ENCODE measurements at places on chromosomes 13 and 19. TPM values are rescaled to one million over a fixed set of nuclear protein-coding genes. Genes with fewer than 3 reads are reported as not detected.

DNA sequence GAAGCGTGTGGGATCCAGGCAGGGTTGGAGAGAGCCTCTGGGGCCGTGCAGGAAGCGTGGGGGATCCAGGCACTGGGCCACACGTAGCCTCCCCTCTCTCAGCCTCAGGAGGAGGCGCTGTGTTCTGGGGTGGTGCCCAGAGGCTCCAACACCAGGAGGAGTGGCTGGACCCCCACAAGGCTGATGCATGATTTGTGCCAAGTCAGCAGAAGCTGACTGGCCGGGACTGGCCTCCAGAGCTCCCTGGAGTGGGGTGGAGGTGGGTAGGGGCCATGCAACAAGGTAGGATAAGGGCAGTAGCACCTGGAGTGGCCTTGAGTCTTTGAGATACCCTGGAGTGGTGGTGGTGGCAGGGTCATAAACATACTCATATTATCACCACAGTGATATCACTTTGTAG is 75.3 kb downstream of the ERICH6B start:
- H3K27me3 ChIP-seq = no peaks in the 10 kb centered on the region
- H3K4me3 ChIP-seq = no peak overlapping the region
- no peak overlapping the region for H3K27ac ChIP-seq
- DNase-seq = no peak
- peaks cover 9% of the 10 kb centered on the region for H3K36me3 ChIP-seq

- peaks cover 30% of the 10 kb centered on the region for H3K4me1 ChIP-seq
- peaks cover 18% of the 10 kb centered on the region for H3K36me3 ChIP-seq
- H3K4me3 ChIP-seq = no peak overlapping the region
- H3K27ac ChIP-seq = no peak overlapping the region
- DNase-seq = no peak
Observed at GRCh38 chr19:49502866-49503581, 6.8 kb downstream of the RPS11 start.

GRCh38 chr13:44104969-44105368 is 225.3 kb downstream of the LACC1 start:
- H3K27me3 ChIP-seq = no peaks in the 10 kb centered on the region
- no peak for DNase-seq
- no peaks in the 10 kb centered on the region for H3K4me1 ChIP-seq
- no peak overlapping the region for H3K27ac ChIP-seq

DNA sequence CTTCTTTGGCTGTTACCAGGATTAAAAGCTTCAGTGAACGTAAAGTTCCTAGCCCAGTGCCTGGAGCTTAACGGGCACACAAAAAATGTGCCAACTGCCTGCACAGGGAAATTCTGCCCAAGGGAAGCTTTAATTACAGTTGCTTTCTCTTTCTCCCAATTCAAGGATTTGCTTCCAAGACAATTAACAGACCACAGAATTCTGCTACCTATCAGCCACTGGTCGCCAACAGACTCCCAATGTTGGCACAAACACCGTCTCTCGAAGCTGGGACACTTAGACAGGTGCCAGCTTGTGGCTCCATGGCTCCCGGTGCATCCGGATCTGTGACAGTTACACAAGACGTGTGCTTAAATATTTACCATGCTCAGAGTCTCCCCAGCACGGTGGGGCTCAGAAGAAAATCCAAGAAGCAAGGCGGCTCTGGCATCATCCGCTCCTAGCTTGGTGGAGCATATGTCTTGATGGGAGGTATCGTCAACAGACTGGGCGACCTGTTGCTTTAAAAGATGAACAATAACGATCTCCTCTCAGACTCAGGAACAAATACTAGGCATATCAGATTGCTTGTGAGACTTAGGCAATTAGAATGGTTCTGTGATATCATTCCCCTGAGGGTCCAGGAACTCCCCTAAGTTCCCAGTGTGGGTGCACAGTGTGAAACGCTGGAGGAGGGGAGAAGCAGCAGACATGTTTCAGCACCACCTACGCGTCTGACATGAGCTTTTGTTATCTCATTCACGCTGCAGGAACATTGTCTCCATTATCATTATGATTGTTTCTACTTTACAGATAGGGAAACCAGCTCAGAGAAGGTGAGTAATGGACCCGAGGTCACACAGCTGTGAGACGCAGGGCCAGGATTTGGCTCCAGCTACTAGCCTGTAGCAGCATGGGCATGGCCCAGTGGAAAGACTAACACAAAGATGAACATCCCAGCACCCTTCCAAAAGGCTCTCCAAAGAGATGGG is 61.6 kb downstream of the ALOX5AP start:
- no peak overlapping the region for H3K4me3 ChIP-seq
- DNase-seq = no peak
- no peak overlapping the region for H3K27ac ChIP-seq
- no peaks in the 10 kb centered on the region for H3K36me3 ChIP-seq
- peaks cover 11% of the 10 kb centered on the region for H3K4me1 ChIP-seq
- H3K27me3 ChIP-seq = no peaks in the 10 kb centered on the region

DNA sequence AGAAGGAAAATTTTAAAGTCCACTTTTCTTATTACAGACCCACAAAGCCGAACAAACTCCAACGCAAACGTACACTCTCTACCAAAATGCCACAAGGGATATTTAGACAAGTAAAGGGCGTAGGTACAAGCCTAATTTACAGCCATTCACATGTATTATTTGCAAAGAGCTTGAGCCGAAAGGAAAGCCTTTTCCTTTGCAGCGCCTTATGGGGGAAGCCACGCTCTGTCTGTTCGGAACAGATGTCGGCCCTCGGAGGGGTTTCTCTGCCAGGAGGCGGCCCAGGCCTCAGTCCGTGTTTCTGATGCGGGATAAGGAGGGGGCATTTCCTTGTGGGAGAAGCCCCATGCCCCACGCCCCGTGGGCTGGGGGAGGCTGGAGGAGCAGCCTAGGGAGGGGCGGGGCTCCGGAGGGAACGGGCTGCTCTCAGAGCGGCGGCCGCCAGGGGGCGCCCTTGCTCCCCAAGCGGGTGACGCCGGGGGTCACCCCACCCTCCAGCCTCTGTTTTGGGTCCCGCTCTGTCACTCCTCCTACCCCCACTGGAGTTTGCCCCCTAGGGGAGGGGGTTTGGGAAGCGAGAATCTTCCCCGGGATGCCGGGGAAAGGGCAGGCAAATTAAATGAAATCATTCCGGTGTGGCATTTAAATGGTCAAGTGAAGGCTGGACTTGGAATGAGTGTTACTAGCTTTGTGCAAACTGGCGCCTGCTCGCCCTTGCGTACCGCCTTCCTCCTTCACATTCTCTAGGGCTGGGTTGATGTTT is 2.9 kb downstream of the HTR2A start:
- H3K27me3 ChIP-seq = peaks cover 6% of the 10 kb centered on the region
- no peaks in the 10 kb centered on the region for H3K4me1 ChIP-seq
- H3K36me3 ChIP-seq = no peaks in the 10 kb centered on the region
- H3K27ac ChIP-seq = no peak overlapping the region
- peak; percentile 11 for DNase-seq

- H3K4me3 ChIP-seq = no peak overlapping the region
- H3K36me3 ChIP-seq = no peaks in the 10 kb centered on the region
- H3K4me1 ChIP-seq = no peaks in the 10 kb centered on the region
- H3K27ac ChIP-seq = no peak overlapping the region
Observed at GRCh38 chr19:46422344-46422743, 6.4 kb downstream of the PNMA8C start.

DNA sequence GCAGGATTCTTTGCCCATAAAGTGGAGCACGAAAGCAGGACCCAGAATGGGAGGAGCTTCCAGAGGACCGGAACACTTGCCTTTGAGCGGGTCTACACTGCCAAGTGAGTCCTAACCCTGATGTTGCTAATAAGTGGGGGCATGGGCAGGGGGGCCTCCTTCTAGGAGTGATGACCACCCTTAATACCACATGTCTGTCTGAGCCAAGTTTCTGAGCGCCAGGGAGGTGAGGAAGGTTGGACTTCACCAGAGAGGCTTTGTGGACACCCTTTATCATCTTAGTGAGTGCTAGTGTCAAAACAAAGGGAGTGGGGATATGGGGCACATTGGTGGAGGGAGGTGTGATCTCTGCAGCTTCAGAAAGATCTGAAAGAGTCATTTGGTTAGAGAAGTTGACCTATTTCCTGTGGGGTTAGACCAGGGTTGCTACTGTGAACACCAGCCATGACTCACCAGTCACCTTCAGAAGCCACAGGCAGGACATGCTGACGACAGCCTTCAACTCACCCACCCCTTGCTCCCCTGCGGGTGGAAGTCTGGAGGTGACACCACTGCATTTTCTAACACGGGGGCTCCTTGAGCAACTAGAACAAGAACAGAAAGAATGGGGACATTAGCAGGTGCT is 8.8 kb downstream of the ALOX5AP start:
- H3K27ac ChIP-seq = no peak overlapping the region
- no peak overlapping the region for H3K4me3 ChIP-seq
- no peaks in the 10 kb centered on the region for H3K36me3 ChIP-seq

DNA sequence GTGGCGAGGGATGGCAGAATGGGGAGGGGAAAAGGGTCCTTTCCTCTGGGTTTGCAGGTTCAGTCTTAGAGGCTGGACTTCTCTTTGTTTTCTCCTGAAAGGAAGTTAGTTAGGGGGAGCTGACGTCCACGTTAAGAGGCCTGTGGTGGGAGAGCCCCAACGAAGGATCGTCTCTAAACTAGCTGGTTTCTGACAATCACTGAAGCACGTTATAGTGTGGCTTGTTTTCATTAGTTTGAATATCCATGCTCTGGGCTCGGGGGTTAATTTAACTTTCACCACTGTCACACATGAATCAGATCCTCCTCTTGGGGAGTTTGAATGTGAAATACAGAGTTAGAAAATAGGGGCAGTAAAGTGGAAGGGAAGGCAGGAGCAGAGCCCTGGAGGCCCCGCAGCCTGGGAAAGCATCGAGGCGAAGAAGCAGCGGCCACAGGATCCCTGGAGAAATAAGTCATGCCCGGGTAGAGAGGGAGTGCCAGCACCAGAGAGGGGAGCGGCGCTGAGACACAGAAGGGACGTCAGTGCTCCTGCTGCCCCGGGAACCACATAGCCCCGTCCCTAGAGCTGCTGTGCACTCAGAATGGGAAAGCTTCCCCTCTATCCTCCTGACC is 31.1 kb upstream of the AMER2 start:
- H3K36me3 ChIP-seq = no peaks in the 10 kb centered on the region
- no peak overlapping the region for H3K27ac ChIP-seq
- DNase-seq = no peak
- H3K27me3 ChIP-seq = no peaks in the 10 kb centered on the region
- H3K4me1 ChIP-seq = no peaks in the 10 kb centered on the region

- DNase-seq = no peak
- H3K36me3 ChIP-seq = no peaks in the 10 kb centered on the region
- H3K27ac ChIP-seq = no peak overlapping the region
- no peaks in the 10 kb centered on the region for H3K27me3 ChIP-seq
- no peaks in the 10 kb centered on the region for H3K4me1 ChIP-seq
Observed at GRCh38 chr19:27673986-27674385, 1539.0 kb downstream of the UQCRFS1 start.

DNA sequence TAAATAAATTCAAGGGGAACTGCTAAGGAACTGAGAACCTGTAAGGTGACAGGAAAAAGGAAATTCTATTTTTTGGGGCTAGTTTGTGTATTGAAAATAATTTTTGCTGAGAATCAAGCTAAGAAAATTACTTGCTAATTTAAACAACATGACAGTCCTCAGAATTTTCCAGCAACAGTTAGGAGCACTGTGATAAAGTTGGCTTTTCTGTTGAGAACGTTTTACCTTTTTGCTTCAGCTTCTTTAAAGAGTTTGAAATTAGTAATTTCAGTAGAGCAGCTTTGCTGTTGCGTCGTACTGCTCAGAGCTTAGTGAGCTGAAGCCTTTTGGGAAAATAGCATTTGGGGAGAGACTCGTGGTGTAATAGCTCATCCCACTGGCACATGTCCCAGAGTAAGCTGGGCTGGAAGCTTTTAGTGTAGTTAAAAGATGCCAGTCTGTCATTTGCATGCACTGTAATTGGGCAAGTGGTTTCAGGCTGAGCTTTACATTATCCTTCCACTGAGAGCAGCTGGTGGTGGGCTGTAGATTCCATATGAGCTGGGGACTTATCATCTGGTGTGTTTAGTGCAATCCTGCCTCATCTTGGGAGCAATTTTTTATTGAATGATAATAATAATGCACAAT is 69.8 kb downstream of the LRCH1 start:
- peak overlapping the region; percentile 55 for H3K27ac ChIP-seq
- no peaks in the 10 kb centered on the region for H3K27me3 ChIP-seq
- H3K4me3 ChIP-seq = peak overlapping the region; percentile 1
- H3K4me1 ChIP-seq = peaks cover 61% of the 10 kb centered on the region

DNA sequence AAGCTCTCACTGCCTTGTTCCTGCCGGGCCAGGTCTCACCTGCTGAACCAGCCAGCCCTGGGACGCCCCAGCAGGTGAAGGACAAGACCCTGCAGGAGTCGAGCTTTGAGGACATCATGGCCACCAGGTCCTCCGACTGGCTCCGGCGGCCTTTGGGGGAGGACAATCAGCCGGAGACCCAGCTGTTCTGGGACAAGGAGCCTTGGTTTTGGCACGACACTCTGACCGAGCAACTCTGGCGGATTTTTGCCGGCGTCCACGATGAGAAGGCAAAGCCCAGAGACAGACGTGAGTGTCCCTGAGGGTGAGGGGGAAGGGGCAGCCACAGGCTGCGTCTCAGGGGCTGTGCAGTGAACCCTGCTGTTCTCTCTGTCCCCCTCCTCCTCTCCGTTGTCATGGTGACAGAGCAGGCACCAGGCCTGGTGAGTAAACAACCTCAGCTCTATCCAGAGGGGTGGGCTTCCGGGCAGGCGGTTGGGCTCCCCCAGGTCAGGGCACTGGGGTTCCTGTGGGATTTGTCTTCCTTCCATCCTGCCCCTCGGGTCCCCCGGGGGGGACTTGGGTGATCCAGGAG is 9.7 kb downstream of the TLE6 start:
- H3K4me3 ChIP-seq = no peak overlapping the region
- no peaks in the 10 kb centered on the region for H3K36me3 ChIP-seq
- H3K27me3 ChIP-seq = no peaks in the 10 kb centered on the region
- DNase-seq = no peak
- no peak overlapping the region for H3K27ac ChIP-seq

GRCh38 chr19:45125975-45126493 is 33.1 kb downstream of the PPP1R37 start:
- peaks cover 21% of the 10 kb centered on the region for H3K4me1 ChIP-seq
- DNase-seq = no peak
- no peak overlapping the region for H3K27ac ChIP-seq
- H3K27me3 ChIP-seq = no peaks in the 10 kb centered on the region
- H3K36me3 ChIP-seq = peaks cover 11% of the 10 kb centered on the region

GRCh38 chr19:2949939-2950285 is 5.1 kb upstream of the ZNF77 start:
- H3K27me3 ChIP-seq = no peaks in the 10 kb centered on the region
- DNase-seq = no peak
- H3K36me3 ChIP-seq = no peaks in the 10 kb centered on the region
- H3K4me3 ChIP-seq = peak overlapping the region; percentile 83
- H3K27ac ChIP-seq = peak overlapping the region; percentile 85

GRCh38 chr13:90839061-90839460 is 508.4 kb upstream of the MIR17HG start:
- H3K27ac ChIP-seq = no peak overlapping the region
- H3K4me3 ChIP-seq = no peak overlapping the region
- no peaks in the 10 kb centered on the region for H3K36me3 ChIP-seq
- no peaks in the 10 kb centered on the region for H3K4me1 ChIP-seq
- H3K27me3 ChIP-seq = no peaks in the 10 kb centered on the region
- no peak for DNase-seq

Gene STOML3
- not detected for total RNA-seq

Gene SPRY2
- 19.5 TPM for total RNA-seq

Gene DCT
- not detected for total RNA-seq

Gene CFAP97D2
- not detected for total RNA-seq

Gene TMEM145
- 0.97 TPM for total RNA-seq

Gene CYP2A6
- total RNA-seq = 0.97 TPM

Data from GM12878 (cell line).